ENCODE measurements at places on chromosomes 2 and 18. TPM values are rescaled to one million over a fixed set of nuclear protein-coding genes. Genes with fewer than 3 reads are reported as not detected.
A peak's percentile ranks its signal among the peaks of the same experiment; 100 is the strongest.

DNA sequence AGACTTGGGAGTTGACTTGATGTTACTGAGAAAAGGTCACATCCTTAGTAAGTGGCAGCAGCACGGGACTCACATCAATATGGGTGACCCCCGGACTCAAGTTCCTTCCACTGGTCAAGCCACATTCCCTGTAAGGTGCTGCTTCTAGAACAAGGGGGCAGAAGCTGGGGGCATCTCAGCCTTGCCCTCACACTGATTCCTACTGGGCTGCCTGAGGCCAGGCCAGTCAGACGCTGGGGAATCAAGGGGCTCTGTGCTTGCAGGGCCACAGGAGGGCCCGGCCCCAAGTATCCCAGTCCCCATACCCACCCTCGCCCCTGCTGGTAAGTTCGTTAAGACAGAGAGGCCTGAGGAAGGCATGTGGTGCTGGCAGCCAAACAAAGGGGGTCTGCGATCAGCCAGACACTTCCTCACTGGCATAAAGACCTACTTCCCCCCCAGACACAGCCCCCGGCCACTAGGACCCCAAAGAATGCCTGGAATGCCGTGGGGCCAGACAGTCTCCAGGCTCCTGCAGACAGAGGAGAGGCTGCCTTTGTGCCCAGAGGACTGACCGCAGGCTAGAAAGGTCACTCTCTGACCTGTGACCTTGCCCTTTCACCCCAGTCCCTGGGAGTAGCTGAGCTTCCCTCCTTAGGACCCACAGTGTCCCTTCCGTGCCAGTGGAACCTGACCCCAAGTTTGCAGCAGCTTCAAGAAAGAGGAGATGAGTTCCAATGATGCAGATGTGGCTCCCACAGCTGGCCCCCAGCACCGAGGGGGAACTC lies 83.6 kb downstream of the HS1BP3 start:
- DNase-seq: no peak
- H3K4me3 ChIP-seq: no peak overlapping the region
- no peaks in the 10 kb centered on the region for H3K27me3 ChIP-seq
- H3K36me3 ChIP-seq: no peaks in the 10 kb centered on the region

DNA sequence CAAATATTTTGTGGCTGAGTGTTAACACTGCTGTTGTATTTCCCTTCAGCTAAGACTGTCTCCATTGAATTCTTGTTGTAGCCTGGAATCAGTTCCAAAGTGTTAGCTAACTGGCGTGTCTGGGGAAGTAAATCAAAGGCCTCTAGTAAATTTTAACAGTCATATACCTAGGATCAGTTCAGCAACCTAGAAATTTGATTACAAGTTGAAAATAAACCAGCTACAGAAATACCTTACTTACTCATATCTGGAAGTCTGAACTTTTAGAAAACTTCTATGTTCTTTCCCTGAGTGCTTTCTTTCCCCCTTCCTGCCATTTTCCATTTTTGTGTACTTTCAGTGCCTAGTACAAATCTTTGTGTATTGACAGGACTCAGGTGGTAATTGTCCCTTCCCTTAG lies 396.7 kb upstream of the DCC start:
- no peak overlapping the region for H3K27ac ChIP-seq
- no peak for DNase-seq
- no peak overlapping the region for H3K4me3 ChIP-seq
- no peaks in the 10 kb centered on the region for H3K36me3 ChIP-seq
- H3K4me1 ChIP-seq: no peaks in the 10 kb centered on the region
- H3K27me3 ChIP-seq: no peaks in the 10 kb centered on the region

The NGEF gene
- total RNA-seq: 0.52 TPM

DNA sequence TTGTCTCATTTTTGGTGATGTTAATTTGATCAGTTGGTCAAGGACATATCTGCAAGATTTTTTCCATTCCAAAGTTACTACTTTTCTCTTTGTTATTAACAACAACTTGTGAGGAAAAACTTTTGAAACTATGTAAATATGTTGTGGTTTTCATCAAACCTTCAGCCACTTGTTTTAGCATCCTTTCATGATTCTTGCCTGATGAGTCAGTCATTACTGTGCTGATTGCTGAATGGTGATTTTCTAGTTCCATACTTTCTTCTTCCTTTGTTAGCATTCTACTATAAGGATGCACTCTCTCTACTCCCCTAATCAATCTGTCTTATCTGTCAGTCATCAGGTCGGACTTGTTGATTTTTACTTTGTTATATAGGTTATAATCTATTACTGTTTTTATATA lies 10.9 kb downstream of the TMEM87B start:
- H3K27me3 ChIP-seq: no peaks in the 10 kb centered on the region
- H3K36me3 ChIP-seq: peaks cover 8% of the 10 kb centered on the region
- no peak overlapping the region for H3K4me3 ChIP-seq
- no peak overlapping the region for H3K27ac ChIP-seq

The VSNL1 gene
- not detected for total RNA-seq

DNA sequence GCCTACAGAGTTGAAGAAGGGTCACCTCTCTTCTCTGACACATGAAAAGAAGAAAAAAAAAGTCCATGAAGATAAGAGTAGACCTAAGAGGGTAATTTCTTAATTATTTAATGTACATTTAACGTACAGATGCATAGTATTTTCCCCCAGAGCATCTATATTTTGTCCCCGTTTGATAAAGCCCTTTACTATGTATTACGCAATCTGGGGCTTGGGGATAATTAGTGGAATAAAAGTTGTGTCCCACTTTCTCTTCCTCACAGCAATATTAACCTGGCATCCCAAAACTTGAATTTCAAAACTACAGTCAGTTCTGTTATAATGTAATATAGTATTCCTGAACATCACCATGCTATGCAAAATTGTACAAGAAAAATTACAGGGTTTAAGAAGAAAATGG lies 254.1 kb downstream of the SUCLG1 start:
- no peak overlapping the region for H3K27ac ChIP-seq
- no peaks in the 10 kb centered on the region for H3K36me3 ChIP-seq
- no peaks in the 10 kb centered on the region for H3K27me3 ChIP-seq

GRCh38 chr2:241970716-241971115 lies 101.2 kb downstream of the RTP5 start:
- no peak for DNase-seq
- no peaks in the 10 kb centered on the region for H3K4me1 ChIP-seq
- no peaks in the 10 kb centered on the region for H3K27me3 ChIP-seq
- no peak overlapping the region for H3K27ac ChIP-seq
- H3K4me3 ChIP-seq: no peak overlapping the region
- peaks cover 32% of the 10 kb centered on the region for H3K36me3 ChIP-seq

The HOXD9 gene
- 0.83 TPM for total RNA-seq

GRCh38 chr2:3635171-3635974 lies 22.6 kb upstream of the ALLC start:
- no peaks in the 10 kb centered on the region for H3K27me3 ChIP-seq
- no peak overlapping the region for H3K4me3 ChIP-seq
- peaks cover 12% of the 10 kb centered on the region for H3K4me1 ChIP-seq

- H3K27ac ChIP-seq: no peak overlapping the region
- no peaks in the 10 kb centered on the region for H3K36me3 ChIP-seq
- H3K4me1 ChIP-seq: peaks cover 21% of the 10 kb centered on the region
- no peaks in the 10 kb centered on the region for H3K27me3 ChIP-seq
These were observed 3.6 kb downstream of the CHN1 start for GRCh38 chr2:175001566-175001965.

DNA sequence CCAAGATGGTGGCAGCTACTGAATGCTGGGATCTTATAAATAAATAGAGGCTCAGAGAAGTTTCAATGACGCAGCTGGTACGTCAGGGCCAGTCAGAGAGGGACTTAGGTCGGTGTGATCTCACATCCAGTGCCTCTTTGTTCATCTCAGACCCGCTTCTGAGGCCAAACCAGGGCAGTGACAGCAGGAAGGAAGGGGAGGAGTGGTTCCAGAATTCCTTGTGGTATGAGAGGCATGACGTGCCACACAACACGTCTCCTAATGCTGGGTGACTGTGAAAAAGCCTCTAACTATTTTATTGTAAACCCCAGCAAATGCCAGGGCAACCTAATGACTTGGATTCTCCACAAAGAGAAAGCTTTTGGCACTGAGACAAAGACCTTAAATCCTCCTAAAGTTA lies 423.3 kb downstream of the LPIN1 start:
- no peak overlapping the region for H3K4me3 ChIP-seq
- no peak for DNase-seq
- H3K36me3 ChIP-seq: no peaks in the 10 kb centered on the region
- H3K27ac ChIP-seq: peak overlapping the region; percentile 67

The PAX8 gene
- total RNA-seq: 1.3 TPM

The PRKAG3 gene
- total RNA-seq: not detected

- no peak overlapping the region for H3K4me3 ChIP-seq
- H3K27ac ChIP-seq: no peak overlapping the region
- H3K36me3 ChIP-seq: no peaks in the 10 kb centered on the region
- no peaks in the 10 kb centered on the region for H3K27me3 ChIP-seq
These were observed 37.2 kb downstream of the CREG2 start for GRCh38 chr2:101349893-101350662.

DNA sequence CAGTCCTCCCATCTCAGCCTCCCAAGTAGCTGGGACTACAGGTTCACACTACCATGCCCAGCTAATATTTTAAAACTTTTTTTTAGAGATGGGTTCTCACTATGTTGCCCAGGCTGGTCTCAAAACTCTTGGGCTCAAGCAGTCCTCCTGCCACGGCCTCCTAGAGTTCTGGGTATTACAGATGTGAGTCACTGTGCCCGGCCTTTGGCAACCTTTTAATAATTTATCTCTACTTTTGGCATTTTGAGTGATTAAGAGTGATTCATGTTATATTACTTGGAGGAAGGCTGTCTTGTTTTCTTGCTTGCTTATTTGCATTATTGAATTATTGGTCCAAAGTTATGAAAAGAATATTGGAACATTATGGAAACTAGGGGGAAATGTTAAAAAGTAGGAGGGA lies 24.3 kb downstream of the NCOA1 start:
- H3K27me3 ChIP-seq: no peaks in the 10 kb centered on the region
- no peak overlapping the region for H3K27ac ChIP-seq
- no peaks in the 10 kb centered on the region for H3K36me3 ChIP-seq
- no peak overlapping the region for H3K4me3 ChIP-seq

The PDE1A gene
- total RNA-seq: 10.2 TPM

- no peak overlapping the region for H3K27ac ChIP-seq
- H3K4me3 ChIP-seq: no peak overlapping the region
- H3K4me1 ChIP-seq: peaks cover 13% of the 10 kb centered on the region
- DNase-seq: no peak
- no peaks in the 10 kb centered on the region for H3K36me3 ChIP-seq
These were observed 72.3 kb upstream of the PSME4 start for GRCh38 chr2:54042897-54043620.

DNA sequence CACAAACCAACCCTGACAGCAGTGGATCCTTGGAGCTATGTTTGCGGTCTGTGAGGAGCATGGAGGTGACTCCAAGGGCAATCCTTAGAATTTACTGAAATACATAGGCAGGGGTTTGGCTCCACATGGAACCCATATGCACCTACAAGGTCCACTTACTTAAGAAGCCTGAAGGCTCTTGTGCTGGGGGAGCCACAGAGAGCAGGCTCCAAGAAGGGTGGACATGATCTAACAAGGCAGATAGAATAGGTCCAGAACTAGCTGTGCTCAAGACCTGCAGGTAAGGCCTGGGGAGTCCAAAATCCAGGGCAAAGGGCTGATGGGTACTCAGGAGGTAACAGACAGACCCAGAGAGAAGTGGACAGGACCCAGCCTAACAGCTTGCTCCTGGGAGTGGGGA lies 1.2 kb upstream of the CDK5R2 start:
- H3K4me1 ChIP-seq: peaks cover 34% of the 10 kb centered on the region
- H3K27ac ChIP-seq: no peak overlapping the region
- H3K36me3 ChIP-seq: no peaks in the 10 kb centered on the region
- no peak overlapping the region for H3K4me3 ChIP-seq

- H3K4me3 ChIP-seq: peak overlapping the region; percentile 54
- H3K4me1 ChIP-seq: peaks cover 27% of the 10 kb centered on the region
- peak overlapping the region; percentile 93 for H3K27ac ChIP-seq
- peak; percentile 93 for DNase-seq
These were observed 8.6 kb upstream of the ARMC9 start for GRCh38 chr2:231189571-231190495.

GRCh38 chr2:199322151-199322550 lies 135.6 kb downstream of the SATB2 start:
- H3K27me3 ChIP-seq: no peaks in the 10 kb centered on the region
- H3K4me1 ChIP-seq: no peaks in the 10 kb centered on the region
- no peak for DNase-seq
- H3K36me3 ChIP-seq: no peaks in the 10 kb centered on the region
- no peak overlapping the region for H3K27ac ChIP-seq

DNA sequence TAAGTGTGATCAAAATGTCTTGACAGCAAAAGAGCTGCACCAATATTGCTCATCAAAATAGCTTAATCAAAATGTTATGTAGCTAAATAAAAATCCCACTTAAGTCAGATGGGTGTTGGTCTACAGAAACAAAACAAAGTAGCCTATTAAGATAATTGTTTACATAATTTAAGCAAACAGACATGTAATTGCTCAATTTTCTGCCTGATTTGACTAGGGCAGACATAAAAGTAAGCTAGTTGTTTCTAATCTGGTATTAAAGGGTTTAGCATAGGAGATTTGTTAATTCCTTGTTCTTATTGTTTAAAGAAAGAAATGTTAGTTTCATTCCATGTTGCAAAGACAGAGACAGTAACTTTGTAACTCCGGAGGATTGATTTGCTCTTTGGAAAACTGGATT lies 11.5 kb upstream of the FEZ2 start:
- no peak for DNase-seq
- no peaks in the 10 kb centered on the region for H3K4me1 ChIP-seq
- no peak overlapping the region for H3K27ac ChIP-seq
